CD8-positive, alpha-beta T cell (primary cell): ENCODE measurements at places on chromosomes 5 and 9.

- no peak for DNase-seq
Observed at GRCh38 chr5:143887903-143888665, 76.1 kb downstream of the HMHB1 start.

GRCh38 chr9:22056402-22056801, 47.3 kb upstream of the CDKN2B start:
- no peak for DNase-seq

GRCh38 chr9:120197605-120198004, 382.4 kb downstream of the CDK5RAP2 start:
- DNase-seq = no peak

DNA sequence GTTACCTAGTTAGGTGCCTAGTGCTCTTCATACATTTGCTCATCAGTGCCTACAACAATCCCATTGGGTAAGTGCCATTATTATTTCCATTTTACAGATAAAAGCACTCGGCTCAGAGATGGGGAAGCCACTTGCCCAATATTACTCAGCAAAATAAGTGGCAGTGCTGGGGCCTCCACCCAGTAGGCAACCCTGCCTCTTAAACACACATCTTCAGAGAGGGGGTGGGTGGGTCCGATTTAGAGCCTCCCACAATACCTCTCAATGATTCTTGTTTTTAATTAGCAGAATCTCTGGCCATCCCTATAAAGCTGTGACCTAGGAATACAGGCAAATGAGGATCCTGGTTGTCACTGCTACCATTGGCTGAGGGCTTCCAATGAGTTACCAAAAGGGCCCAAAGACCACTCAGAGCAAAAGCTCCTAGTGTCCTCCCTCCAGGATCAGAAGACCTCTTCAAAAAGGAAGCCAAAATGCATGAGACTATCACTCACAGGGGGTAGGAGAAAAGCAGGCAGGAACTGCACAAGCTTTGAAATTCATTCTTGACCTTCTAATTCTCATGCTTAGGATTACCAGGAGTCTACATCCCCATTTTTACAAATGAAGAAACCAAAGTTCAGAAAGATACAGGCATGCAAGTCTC, 36.1 kb upstream of the UBE2D2 start:
- DNase-seq = no peak

GRCh38 chr9:94649100-94649819, 9.9 kb upstream of the FBP1 start:
- DNase-seq = no peak

GRCh38 chr9:87793292-87793691, 67.4 kb downstream of the CTSL start:
- no peak for DNase-seq

GRCh38 chr9:131995382-131995781, 84.3 kb downstream of the MED27 start:
- no peak for DNase-seq

DNA sequence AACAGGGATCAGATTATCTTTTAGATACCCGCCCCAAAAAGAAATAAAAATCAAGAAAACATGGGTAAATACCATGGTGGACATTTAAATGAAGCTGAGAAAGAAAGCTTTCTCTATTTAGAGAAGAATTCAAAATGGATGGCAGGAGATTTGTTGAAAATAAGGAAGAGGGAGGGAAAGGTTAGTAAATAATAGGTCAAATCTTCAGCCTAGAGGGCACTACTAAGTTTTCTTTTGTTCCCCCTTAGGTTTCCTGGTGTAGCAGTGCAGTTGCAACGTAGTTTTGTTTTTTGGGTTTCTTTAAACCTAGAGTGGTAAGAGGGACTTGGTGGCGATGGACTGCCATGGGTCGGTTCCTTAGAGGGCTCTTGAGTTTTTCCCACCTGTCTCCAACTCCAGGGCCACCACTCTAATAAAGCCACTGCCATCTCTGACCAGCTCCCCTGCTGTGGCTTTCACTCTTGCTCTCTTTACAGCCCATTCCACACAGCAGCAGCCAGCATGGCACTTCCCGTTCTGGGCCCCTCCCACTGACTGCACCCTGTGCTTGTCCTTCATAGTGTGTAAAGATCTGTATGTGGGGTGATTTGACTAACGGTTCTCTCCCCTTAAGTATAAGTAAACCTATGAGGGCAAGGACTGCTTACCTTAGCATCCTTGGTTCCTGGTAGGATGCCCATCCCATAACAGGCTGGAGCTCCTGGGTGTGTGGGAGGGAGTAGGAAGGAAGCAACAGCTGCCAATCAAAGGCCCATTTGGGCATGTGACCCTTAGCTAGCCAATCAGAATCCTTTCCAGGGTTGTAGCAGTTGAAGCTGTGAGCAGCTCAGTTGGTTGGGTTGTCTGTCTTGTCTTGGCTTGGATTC, 118.3 kb downstream of the SLC1A3 start:
- DNase-seq = peak; percentile 9

- no peak for DNase-seq
Observed at GRCh38 chr5:40206030-40206429, 473.7 kb upstream of the PTGER4 start.

GRCh38 chr5:124581738-124582560, 164.5 kb downstream of the ZNF608 start:
- DNase-seq = no peak

GRCh38 chr5:315488-316209, 5.9 kb upstream of the AHRR start:
- DNase-seq = no peak

- no peak for DNase-seq
Observed at GRCh38 chr9:99360026-99360425, 137.9 kb downstream of the SEC61B start.

DNA sequence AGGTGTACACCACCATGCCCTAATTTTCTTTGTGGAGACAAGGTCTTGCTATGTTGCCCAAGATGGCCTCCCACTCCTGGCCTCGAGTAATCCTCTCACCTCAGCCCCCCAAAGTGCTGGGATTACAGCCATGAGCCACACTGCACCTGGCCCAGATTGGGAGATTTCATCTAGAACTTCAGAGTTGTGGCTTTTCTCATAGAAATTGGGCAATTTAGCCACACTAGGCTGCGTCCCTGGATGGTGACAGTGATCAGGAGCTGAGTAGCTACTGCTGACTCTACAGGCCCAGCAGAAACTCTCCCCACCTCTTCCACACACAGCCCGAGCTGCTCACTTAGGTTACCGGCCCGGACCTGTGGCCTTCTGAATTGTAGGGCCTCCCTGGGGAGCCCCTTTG, 7.7 kb downstream of the PFN3 start:
- no peak for DNase-seq
